ENCODE measurements at places on chromosomes 1 and 21.

- DNase-seq = no peak
Observed at GRCh38 chr1:115755456-115756370, 12.8 kb downstream of the CASQ2 start.

GRCh38 chr21:46081862-46082712 is 15.8 kb upstream of the COL6A2 start:
- DNase-seq = no peak

DNA sequence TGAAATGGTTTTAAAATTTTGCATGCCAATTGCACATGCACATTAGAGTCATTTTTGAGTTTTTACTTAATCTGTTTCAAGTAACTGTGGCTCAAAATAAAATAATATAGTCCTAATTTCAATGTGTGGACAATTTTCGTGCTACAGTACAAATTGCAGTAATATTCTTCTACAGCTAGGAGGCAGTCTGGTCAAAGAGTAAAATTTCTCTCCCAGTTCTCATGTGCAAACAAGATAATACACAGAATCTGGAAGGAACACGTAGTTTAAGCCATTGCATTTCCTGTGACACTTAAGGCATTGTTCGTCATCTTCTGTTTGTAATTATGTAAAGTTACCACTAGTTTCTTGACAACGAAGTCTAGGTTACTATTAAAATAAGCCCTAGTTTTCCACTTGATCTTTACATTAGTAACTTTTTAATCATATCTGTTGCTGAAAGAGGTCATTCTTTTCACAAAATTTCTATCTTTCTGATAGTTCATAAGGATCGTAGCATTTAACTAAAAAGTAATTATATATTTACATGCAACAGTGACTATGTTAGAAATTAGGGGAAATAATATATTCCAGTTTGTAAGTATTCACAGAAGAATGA is 28.9 kb downstream of the ODR4 start:
- no peak for DNase-seq

- DNase-seq = no peak
Observed at GRCh38 chr21:27759820-27760219, 792.9 kb upstream of the ADAMTS5 start.

- no peak for DNase-seq
Observed at GRCh38 chr1:63453232-63453631, 69.8 kb downstream of the ITGB3BP start.

DNA sequence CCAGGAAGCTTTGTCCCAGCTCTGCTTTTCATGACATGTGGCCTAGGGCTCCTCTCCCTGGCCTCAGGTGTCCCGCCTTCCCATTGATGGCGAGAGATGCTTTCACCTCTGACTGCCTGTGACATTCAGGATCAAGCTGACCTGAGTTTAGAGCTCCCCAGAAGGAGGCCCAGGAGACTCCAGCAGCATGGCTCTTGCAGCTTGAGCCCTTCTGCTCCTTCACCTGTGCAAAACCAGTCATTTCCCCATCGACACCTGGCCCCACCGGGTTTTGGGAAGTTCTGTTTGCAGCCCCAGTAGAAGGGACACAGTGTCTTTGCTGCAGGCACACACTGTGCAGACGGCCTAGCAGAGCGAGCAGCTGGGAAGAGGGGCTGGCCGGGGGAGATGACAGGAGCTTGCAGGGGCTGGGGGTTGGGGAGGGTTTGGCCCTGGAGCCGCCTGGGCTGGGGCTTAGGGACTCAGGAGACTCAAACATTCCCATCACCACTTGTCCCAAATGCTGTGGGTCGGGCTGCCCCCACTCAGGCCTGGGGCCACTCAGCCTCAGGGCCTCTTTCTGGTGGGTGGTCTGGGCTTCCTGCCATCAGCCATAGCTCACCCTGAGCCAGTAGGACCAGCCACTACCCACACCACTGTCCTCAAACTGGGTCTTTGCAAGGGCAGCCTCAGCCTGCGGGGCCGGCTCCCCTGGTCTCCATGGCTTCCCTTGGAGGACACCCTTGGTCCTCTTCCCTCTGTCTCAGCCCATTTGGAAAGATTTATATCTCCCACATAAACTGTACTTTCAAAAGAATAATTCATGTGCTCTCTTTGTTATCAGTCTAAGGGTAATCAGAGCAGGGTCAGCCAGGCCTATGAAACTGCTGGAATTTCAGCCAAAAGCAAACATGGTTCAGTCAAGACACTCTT is 3.8 kb upstream of the EDN2 start:
- DNase-seq = no peak

- DNase-seq = no peak
Observed at GRCh38 chr1:33299461-33300155, 21.3 kb downstream of the A3GALT2 start.

GRCh38 chr1:52360595-52360968 is 5.4 kb downstream of the CC2D1B start:
- DNase-seq = no peak

- DNase-seq = no peak
Observed at GRCh38 chr1:198880818-198881597, 242.2 kb downstream of the PTPRC start.

GRCh38 chr1:230821346-230821745 is 47.0 kb downstream of the C1orf198 start:
- no peak for DNase-seq

- DNase-seq = no peak
Observed at GRCh38 chr1:226306425-226306824, 2.5 kb downstream of the LIN9 start.

DNA sequence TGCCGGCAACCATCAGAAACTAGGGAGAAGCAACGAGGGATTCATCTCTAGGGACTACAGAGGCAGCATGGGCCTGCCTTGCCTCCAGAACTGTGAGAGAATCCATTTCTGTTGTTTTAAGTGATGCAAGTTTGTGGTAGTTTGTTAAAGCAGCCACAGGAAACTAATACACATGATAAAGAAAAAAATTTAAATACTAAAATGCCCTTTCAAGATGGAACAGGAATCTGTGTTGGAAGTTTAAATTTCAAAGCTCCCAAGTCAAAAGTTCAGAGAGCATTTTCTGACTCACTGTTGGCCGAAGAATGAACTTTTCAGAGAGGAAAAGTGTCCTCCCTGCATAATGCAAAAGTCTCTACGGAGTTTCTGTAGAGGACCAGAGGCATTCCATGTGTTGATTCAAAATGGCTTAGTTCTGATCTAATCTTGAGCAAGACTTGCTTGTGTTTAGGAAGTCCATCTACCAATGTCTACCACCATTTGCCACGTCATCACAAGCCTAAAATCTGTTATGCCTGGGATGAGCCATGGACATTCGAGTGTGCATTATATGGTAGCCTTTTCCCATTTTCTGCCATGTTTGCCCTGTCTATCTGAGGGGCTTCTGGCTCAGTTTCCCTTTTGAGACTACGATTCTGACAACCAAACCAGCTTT is 22.4 kb upstream of the ARHGAP29 start:
- no peak for DNase-seq
